ENCODE measurements at places on chromosomes 1 and 21.

DNA sequence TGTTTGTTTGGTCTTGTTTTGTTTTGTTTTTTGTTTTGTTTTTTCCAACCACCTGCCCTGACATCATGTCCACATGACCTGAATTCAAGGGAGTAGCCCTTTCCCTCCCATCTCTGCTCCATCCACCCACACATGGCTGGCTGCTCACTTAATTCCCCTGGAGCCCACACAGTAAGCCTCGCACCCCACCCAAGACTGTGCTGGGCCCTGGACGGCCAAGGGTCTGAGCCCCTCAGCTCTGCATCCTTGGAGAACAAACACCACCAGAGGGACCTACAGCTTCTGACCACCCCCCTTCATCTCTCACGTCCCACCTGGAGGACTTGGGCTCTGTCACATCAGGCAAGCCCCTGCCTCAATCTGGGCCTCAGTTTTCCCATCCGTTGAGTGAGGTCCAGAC, 39.1 kb downstream of the MATN1 start:
- no peak for DNase-seq

DNA sequence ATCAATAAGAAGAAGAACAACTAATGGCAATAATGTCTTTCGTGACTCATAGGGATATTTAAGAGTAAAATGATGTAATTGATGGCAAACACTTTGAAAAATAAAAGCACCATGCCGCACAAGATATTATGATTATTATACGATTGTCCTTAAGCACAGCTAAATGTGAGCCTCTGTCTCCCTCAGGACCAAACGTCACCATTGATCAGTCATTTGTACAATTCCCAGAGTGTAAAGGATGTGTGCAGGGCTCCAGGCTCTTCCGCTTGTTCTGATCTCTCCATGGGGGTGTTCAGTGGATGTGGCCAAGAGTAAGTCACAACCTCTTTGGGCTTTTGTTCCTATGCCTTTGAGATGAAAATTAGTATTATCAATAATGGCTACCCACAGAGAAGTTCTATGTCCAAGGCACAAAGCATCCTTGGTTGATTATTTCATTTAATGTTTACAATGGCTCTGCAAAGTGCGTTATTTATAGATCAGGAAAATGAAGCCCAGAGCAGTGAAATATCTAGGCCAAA, 17.7 kb upstream of the C1orf87 start:
- no peak for DNase-seq

DNA sequence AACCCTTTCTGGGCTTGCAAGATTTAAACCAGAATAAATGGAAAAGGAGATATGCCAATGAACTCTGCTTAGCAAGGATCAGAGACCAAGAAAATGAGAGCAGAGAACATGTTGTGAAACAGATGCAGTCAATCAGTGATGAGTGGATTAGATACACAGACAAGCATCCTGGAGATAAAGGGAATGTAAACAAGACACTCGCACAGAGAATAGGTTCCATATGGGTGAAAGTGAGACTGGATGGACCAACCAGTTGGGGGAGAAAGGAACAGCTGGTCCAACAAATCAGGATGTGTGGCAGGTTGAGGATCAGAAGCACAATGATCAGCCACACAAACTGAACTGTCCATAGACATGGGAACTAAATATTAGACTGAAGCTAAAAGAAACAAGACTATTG, 338.2 kb downstream of the ASTN1 start:
- DNase-seq: peak; percentile 48

- DNase-seq: no peak
Measured at GRCh38 chr1:12296016-12296415, 66.2 kb downstream of the VPS13D start.

DNA sequence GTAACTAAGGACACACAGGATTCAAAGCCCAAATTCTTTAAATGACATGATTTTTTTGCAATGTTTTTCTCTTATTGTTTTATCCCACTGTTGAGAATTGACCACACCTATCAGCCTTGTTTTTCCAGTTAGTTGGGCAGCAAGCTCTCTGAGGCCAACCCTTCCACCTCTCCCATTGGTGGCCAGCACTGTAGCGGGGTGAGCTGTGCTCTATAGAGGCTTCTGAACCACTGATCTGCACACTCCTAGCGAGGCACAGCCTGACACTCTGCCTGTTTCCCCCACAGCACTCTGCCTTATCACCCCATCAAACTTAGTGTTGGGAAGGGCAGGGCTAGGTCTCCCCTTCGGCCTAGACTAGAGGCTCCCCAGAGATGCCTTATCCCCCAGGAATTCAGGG, 19.5 kb downstream of the AHDC1 start:
- no peak for DNase-seq

- peak; percentile 47 for DNase-seq
Measured at GRCh38 chr1:200670242-200671118, 773 bp upstream of the DDX59 start.

- no peak for DNase-seq
Measured at GRCh38 chr21:35646606-35647005, 413.7 kb downstream of the SETD4 start.

DNA sequence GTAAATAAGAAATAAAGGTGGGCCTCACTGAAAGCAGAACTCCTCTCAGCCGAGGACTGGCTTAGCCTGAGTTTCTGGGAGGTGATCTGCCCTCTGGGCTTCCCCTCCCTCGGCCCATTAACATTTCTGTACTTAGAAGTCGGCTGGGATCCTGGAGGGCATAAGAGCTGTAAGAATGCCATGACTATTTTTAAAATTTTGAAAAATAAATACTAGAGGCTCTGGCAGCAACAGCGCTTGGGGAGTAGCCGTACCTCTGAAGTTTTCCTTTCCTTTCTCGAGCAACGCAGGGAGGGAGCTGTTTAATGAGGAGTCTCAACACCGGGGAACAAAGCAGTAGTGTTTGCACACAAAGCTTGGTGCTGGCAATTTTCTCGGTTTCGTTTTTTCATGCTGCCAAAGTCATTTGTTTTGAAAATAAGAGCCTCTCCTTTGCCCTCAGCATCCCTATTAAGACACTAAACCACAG, 498.7 kb downstream of the SMYD3 start:
- peak; percentile 39 for DNase-seq

GRCh38 chr1:197173571-197174507, 27.4 kb upstream of the ASPM start:
- no peak for DNase-seq

DNA sequence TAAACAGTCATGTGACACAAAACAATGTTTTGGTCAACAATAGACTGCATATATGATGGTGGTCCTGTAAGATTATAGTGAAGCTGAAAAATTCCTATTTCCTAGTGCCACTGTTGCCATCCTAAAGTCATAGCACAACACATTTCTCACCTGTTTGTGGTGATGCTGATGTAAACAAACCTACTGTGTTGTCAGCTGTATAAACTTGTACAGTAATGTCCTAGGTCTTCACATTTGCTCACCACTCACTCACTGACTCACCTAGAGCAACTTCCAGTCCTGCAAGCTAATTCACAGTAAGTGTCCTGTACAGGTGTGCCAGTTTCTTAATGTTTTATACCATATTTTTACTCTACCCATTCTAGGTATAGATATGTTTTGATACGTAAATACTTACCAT, 326.1 kb upstream of the USP24 start:
- no peak for DNase-seq

GRCh38 chr1:205547936-205548827, 43.7 kb downstream of the CDK18 start:
- no peak for DNase-seq

- no peak for DNase-seq
Measured at GRCh38 chr1:14529475-14529874, 69.0 kb upstream of the KAZN start.

- DNase-seq: no peak
Measured at GRCh38 chr1:41955461-41956159, 36.9 kb upstream of the HIVEP3 start.

- DNase-seq: no peak
Measured at GRCh38 chr21:38914528-38915293, 109.0 kb downstream of the ETS2 start.

GRCh38 chr1:64917328-64917861, 49.0 kb downstream of the JAK1 start:
- DNase-seq: no peak

DNA sequence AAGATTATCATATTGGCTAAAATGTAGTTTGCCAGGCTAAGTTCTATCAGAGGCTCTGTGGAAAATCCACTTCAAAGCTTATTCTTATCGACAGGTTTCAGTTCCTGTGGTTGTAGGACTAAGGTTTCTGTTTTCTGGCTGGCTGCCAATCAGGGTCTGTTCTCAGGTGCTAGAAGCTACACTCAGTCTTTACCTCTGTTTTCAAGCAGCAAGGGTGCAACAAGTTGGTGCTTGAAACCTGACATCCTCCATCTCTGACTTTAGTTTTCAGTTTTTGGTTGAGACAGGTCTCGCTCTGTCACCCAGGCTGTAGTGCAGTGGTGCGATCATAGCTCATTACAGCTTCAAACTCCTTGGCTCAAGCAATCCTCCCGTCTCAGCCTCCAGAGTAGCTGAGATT, 15.3 kb upstream of the TMCO2 start:
- no peak for DNase-seq

- no peak for DNase-seq
Measured at GRCh38 chr1:185862235-185862634, 128.0 kb downstream of the HMCN1 start.

- no peak for DNase-seq
Measured at GRCh38 chr1:45340816-45341466, 701 bp upstream of the MUTYH start.

GRCh38 chr1:1956586-1957532, 37.8 kb upstream of the TMEM52 start:
- no peak for DNase-seq

GRCh38 chr1:55428944-55429931, 214.1 kb upstream of the USP24 start:
- DNase-seq: no peak

GRCh38 chr1:151061704-151062103, 1.5 kb downstream of the MLLT11 start:
- no peak for DNase-seq

DNA sequence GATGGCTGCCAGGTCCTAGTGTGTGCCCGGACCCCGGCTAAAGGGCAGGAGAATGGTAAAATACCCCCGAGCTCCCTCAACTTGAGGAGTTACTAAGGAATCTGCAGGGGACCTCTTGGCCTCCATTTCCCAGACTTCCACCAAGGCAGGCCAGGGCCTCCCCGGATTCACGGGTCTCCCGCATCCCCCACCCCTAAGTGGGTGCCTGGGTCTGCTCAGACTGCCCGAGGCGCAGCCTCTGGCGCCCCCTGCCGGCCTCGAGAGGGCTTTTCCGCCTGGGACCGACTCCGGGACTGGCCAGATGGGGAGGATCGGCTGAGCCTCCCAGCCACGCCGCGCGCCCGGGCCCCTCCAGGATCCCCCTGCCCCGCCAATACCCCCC, 1.7 kb downstream of the PLEKHG5 start:
- DNase-seq: peak; percentile 10

GRCh38 chr1:37553927-37554808, at the start of gene SNIP1:
SNIP1 (minus strand) TSS chr1:37554293; CDS start chr1:37554229, 64 bp downstream.
- DNase-seq: peak; percentile 99

DNA sequence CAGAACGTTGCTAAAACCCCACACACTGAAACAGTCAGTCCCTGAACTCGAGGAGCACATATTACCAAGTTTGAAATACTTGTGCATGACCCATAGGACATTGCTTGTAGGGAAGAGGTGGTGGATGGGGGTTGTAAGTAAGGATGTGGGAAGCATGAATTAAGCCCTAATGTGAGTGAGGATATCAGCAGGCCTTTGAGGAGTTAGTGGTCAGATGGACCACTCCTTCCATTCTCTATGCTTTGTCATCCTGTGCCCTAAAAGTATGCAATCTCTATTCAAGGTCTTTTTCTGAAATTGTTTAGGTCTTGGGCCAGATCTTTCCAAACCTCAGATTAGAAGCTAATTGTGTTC, 70.9 kb upstream of the SAMSN1 start:
- DNase-seq: no peak

DNA sequence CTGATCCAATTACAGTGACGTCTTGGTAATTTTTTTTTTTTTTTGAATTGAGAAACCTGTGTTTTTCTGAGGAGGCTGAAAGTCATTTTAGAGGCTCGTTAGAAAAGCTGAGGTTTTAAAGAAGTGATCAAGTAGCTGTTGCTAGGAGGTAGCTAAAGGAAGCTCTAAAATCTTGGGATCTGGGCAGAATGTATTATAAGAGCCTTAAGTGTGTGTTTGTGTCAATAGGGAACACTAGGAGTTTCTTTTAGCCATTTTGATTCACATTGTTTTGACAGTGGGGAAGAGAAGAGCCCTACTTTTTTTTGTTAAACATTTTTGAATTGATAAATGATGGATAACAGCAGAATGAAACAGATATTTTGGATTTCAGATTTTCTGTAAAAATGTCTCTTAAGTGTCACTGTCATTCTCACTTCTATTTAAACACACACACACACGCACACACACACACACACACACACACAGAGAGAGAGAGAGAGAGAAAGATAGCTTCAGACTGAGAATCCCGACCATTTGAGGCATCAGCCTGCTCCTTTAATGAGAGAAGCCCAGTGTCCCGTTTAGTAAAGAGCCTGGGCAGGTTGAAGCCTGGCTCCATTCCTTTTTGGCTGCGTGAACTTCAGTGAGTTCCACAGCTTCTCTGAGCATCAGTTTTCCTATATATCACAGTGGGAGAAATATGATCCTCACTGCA, 79.1 kb upstream of the GPR88 start:
- no peak for DNase-seq

DNA sequence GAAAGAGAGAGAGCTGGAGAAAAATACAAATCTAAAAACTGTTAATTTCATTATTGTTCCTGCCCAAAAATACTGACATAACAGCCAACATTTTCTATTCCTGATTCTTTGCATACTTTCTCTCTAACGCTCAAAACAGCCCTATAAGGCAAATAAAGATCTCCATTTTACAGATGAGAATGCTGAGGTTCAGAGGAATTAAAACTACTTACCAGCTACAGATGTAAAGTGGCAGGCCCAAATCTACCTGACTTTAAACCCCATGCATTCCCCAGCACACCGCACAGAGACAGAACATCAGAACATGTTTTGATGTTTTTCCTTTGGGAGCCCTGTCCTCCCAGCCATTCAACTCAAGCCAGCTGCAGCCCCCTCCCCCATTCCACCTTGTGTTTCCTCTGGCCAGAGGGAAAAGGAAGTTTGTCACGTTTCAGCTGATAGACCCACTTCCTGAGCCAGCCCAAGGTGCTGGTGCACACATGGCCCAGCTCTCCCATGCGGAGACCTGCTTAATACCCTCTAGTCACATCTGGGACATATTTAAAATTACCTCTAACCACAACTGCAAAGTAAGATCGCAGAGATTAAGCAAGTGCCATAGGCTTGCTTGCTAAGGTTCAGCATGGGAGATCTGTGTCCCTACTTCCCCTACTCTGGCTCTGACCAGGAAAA, 133.1 kb upstream of the NFIA start:
- no peak for DNase-seq

GRCh38 chr1:91764471-91765115, 121.4 kb downstream of the TGFBR3 start:
- no peak for DNase-seq
